ENCODE measurements at places on chromosomes 3 and 15. TPM values are rescaled to one million over a fixed set of nuclear protein-coding genes. Genes with fewer than 3 reads are reported as not detected.

GRCh38 chr3:41000471-41000870 is 198.8 kb upstream of the CTNNB1 start:
- DNase-seq = no peak

Gene PRSS50
- total RNA-seq = not detected

DNA sequence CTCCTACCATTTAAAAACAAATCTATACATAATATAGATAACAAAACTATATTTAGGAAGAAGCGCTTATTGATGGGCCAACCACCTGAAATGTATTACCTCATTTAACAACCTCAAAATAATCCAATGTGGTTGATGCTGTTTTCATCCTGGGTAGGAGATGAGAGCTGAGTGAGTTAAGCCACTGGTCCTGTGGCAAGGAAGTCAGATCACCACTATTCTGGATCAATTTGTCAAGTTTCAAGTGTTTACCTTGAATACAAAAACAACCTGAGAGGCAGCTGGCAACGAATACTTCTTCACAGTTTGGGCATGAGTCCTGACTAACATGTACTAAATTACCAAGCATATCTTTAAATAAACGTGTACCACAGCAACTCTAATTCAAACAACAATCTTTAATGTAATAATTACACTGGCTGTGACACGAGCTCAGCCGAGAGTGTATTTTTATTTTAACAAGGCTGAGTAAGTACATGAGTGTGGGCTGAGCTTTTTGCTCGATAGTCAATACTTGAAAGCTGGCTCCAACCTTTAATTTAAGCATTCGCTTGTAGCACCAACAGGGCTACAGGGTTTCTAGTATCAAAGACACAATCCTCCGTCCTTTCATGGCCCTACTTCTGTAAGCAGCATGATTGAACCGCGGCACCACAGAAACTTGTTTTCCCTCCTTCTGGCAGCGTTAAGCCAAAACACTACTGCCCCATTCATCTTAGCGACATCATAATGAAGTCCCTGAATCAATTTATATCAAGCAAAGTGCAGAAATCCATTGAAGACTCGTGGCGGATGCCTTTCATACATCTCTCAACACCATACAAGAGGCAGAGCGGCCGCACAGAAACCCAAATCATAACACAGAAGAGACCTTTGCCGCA is 93.8 kb upstream of the ICE2 start:
- no peak for DNase-seq

- no peak for DNase-seq
These were observed 167.6 kb upstream of the CADPS start for GRCh38 chr3:63042833-63043232.

Gene SERPINI2
- total RNA-seq = 1.8 TPM

DNA sequence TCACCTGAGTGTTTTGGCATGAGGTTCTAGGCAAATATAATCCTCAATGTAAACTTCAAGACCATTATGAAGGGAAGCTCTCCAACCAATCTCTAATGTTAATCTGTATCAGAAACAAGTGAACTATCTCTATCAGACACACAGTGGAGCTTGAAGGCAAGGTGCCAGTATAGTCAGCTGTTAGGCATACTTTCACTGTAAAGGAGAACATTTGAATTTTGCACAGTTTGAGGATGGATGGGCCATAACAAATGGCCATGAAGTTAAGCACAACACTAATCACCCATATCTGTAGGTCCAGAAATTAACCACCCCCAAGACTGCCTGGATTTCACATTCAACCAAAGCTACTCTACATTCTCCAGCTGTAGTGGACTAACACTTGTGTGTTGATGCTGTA is 69.1 kb upstream of the LMOD3 start:
- no peak for DNase-seq

- DNase-seq = no peak
These were observed 45.4 kb upstream of the TRAK1 start for GRCh38 chr3:42045708-42046243.

Gene CELF6
- total RNA-seq = 1.5 TPM

GRCh38 chr15:80489030-80489594 is 84.9 kb downstream of the ARNT2 start:
- DNase-seq = no peak

DNA sequence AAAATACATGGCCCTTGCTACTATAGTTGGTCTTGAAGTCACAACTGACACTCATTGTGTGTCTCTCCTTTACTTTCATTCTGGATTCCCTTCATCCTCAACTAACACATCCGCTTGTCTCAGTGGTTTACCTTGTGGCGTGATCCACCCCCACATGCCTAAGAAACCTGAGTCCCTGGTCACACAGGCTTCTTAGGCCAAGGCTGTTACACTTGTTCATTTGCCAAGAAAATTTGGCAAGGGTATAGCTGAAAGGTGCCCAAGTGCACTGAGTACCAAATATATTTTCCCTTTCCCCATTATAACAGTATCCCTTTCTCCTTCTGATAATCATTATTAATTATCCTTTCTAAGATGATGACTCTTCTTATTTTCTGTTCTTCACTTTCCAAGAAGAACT is 207.6 kb upstream of the STAC start:
- no peak for DNase-seq

GRCh38 chr15:76204109-76204845 is 107.0 kb downstream of the ETFA start:
- DNase-seq = peak; percentile 44

Gene CKMT1B
- total RNA-seq = 51.7 TPM

Gene NAA80
- total RNA-seq = 20.7 TPM

Gene SLC25A38
- total RNA-seq = 14.8 TPM

DNA sequence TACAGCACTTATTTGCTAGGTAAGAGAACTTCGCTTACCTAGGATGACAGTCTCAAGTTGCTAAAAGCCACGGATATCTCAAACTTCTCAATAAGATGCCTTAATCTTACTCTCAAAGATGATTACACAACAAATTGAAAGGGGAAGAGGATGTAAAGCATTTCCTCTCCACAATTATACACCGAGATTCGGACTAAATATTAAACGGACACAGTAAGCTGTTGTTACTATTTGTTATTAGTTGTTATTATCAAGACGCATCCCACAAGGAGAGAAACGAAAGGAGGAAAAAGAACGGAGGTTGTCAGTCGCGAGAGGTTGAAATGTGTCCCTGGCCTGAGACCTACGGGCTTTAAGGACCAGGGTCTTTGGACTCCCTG is 660 bp downstream of the ZNF106 start:
- no peak for DNase-seq

- DNase-seq = no peak
These were observed 14.3 kb upstream of the SPRED1 start for GRCh38 chr15:38238311-38238710.

Gene DISP2
- not detected for total RNA-seq

- DNase-seq = no peak
These were observed 784 bp upstream of the SAMMSON start for GRCh38 chr3:69998759-69999139.

Gene IMPG2
- total RNA-seq = 0.11 TPM

- no peak for DNase-seq
These were observed 74.5 kb downstream of the TLE3 start for GRCh38 chr15:70023064-70023768.

GRCh38 chr15:69848096-69848495 is 249.6 kb downstream of the TLE3 start:
- DNase-seq = no peak

Gene ISL2
- 0.76 TPM for total RNA-seq

Gene GPR27
- total RNA-seq = 5.5 TPM

Data from suprapubic skin (tissue), 4 donors.